HCT116 (cell line): ENCODE measurements at places on chromosomes 16 and 17. TPM values are rescaled to one million over a fixed set of nuclear protein-coding genes. Genes with fewer than 3 reads are reported as not detected.
A peak's percentile ranks its signal among the peaks of the same experiment; 100 is the strongest.

DNA sequence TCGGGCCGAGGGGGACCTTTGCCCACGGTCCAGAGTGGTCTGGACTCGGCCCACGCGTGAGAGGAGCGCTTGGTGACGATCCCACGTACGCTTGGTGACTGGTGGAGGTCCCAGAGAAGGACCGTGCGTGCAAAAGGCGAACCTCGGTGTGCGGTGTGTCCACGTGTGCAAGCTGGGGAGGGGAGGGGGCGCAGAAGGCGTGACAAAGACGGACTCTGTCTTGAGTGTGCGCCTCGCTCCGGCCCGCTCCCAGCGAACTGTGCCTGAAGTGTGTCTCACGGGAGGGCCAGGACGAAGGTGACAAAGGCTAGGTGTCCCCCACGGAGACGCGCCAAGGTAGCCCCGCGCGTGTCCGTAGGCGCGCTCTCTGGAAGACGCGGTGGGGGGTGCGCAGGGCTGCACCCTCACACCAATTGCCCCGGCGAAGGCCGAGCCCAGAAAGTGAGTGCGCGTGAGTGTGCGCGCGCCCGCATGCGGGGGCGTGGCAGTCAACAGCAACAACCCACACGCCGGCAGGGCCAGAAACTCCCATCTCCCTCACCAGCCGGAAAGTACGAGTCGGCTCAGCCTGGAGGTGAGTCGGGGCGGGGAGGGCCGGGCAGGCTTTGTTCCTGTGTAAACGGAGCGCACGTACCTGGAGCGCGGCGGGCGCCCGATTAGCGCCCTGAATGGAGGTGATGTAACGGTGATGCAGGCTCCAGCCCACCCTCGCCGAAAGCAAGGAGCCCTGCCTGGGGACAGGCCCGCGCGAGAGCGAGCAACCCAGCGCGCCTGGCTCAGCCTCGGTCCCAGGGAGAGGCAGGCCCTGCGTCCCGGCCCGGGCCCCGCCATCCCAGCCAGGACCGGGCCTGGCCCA is at the start of gene GPRC5C:
Gene GPRC5C (plus strand): TSS at position 521 of the 856 bp plus-strand sequence. CDS start 7,689 bp downstream, outside the sequence.
- H3K4me1 ChIP-seq, result peaks cover 35% of the 10 kb centered on the region
- DNase-seq, result peak; percentile 66
- peak within 1 kb of the TSS; percentile 89 for H3K27ac ChIP-seq
- no peaks in the 10 kb centered on the region for H3K36me3 ChIP-seq

DNA sequence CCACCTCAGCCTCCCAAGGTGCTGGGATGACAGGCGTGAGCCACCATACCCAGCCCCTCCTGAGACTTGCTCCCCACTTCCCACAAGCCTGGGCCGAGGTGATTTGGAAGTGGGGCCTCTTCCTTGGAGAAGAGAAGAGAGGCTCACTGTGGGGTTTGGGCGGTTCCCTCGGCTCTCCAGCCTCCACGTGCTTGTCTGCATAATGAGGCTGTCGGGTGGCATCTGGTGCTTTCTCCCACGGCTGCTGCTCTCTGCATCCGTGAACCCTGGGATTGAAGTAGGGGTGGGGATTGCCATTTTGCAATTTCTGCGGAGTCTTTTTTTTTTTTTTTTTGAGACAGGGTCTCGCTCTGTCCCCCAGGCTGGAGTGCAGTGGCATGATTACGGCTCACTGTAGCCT is 101.4 kb downstream of the RAP1GAP2 start:
- no peaks in the 10 kb centered on the region for H3K36me3 ChIP-seq
- no peak overlapping the region for H3K27ac ChIP-seq
- H3K4me1 ChIP-seq, result peaks cover 24% of the 10 kb centered on the region

- peaks cover 49% of the 10 kb centered on the region for H3K27me3 ChIP-seq
- no peaks in the 10 kb centered on the region for H3K4me1 ChIP-seq
- no peak for DNase-seq
Measured at GRCh38 chr16:66293932-66294331, 72.6 kb upstream of the CDH5 start.

- no peak overlapping the region for H3K27ac ChIP-seq
- H3K27me3 ChIP-seq, result peaks cover 25% of the 10 kb centered on the region; the same call in 1 of the 2 replicates
- DNase-seq, result peak; percentile 45
- H3K4me3 ChIP-seq, result no peak overlapping the region
- no peaks in the 10 kb centered on the region for H3K36me3 ChIP-seq
Measured at GRCh38 chr17:48153691-48154358, 46.3 kb downstream of the SNX11 start.

- H3K36me3 ChIP-seq, result peaks cover 5% of the 10 kb centered on the region; the same call in 1 of the 2 replicates
- peak overlapping the region; percentile 27; the same call in 1 of the 2 replicates for H3K27ac ChIP-seq
- H3K4me1 ChIP-seq, result peaks cover 47% of the 10 kb centered on the region
Measured at GRCh38 chr16:57795431-57795878, 6.8 kb downstream of the KIFC3 start.

CPPED1 gene
- total RNA-seq, result 8.1 TPM

TEKT1 gene
- total RNA-seq, result not detected

GRCh38 chr17:48634493-48635208 is 8.5 kb upstream of the HOXB9 start:
- no peaks in the 10 kb centered on the region for H3K27me3 ChIP-seq
- H3K36me3 ChIP-seq, result peaks cover 26% of the 10 kb centered on the region; the same call in 1 of the 2 replicates
- H3K4me1 ChIP-seq, result peaks cover 7% of the 10 kb centered on the region
- no peak overlapping the region for H3K27ac ChIP-seq

DNA sequence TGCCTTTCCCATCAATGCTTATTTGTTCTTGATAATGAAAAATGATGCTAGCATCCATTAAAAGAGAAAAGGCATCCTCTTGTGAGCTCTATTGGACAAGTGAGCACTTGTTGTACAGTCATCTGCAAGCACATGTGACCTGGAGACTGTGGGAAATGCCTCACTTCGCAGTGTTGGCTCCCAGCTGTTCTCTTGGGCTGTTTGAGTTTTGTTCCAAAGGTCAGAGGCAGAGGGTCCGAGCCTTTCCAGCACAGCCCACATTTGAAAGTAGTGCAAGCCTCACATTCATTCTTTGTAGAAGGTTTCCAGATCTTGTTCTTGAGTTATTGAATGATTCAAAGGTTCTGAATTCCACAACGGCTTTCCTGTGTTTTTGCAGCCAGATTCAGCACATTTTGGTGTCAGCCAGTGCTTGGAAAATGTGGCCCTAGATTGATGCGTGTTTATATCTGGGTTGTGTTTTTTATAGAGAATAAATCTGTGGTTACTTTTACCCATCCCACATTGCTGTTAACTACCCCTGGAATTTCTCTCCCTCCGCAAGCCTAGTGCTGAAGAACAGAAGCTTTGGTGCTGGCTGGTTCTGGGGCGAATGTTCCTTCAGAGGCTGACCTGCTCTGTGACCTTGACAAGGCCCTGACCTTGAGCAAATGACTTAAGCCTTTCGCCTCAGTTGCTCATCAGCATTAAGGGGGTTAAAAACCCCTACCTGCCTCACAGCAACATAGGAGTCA is 49.8 kb downstream of the CDH1 start:
- peaks cover 10% of the 10 kb centered on the region for H3K4me1 ChIP-seq
- no peaks in the 10 kb centered on the region for H3K36me3 ChIP-seq
- no peaks in the 10 kb centered on the region for H3K27me3 ChIP-seq
- DNase-seq, result no peak
- H3K4me3 ChIP-seq, result no peak overlapping the region

DNA sequence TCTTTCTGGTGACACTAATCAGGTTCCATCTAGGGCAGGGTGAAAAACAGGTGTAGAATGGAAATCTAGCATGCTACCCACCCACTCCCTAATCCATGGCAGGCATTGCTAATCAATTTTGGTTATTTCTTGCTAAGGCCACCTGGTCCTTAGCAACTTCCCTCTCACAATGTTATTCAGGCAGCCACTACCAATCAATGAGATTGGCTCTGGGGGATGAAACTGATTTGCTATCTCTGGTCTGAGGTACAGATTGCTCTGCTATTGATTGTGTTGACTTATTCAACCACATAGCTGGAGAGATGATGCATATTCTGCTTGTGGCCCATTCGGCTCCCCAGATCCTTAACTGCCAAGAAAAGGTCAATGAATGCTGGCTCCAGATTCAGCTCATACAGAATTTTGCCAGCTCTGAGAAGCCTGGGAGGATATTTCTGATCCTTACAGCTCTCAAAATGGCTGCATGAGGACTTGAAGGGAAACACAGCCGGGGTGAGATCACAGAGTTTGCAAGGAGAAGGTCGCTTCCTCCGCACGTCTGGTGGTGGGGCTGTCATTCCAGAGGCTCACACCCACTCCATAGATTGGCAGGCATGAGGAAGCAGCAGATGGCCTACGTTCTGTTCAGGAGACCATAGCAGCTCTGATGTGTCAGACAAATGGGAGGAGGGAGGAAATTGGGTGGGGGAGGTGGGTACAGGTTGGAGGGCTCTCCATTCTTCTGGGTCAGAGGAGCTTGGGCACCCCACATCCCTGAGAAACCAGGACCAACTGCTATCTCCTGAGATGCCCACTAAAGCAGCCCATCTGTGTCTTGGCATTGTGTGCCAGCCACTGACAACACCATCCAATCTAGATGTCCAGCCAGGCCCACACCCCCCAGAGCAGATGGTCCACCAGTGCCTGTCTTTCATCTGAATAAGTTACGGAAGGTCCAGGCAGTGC is 22.3 kb downstream of the SEZ6 start:
- no peak overlapping the region for H3K27ac ChIP-seq
- DNase-seq, result no peak
- H3K4me1 ChIP-seq, result no peaks in the 10 kb centered on the region
- no peak overlapping the region for H3K4me3 ChIP-seq

COX6A2 gene
- not detected for total RNA-seq

- no peak overlapping the region for H3K4me3 ChIP-seq
- H3K27ac ChIP-seq, result no peak overlapping the region
- no peak for DNase-seq
- no peaks in the 10 kb centered on the region for H3K27me3 ChIP-seq
- peaks cover 20% of the 10 kb centered on the region for H3K4me1 ChIP-seq
Measured at GRCh38 chr16:56980792-56981724, 8.3 kb upstream of the NLRC5 start.

DNA sequence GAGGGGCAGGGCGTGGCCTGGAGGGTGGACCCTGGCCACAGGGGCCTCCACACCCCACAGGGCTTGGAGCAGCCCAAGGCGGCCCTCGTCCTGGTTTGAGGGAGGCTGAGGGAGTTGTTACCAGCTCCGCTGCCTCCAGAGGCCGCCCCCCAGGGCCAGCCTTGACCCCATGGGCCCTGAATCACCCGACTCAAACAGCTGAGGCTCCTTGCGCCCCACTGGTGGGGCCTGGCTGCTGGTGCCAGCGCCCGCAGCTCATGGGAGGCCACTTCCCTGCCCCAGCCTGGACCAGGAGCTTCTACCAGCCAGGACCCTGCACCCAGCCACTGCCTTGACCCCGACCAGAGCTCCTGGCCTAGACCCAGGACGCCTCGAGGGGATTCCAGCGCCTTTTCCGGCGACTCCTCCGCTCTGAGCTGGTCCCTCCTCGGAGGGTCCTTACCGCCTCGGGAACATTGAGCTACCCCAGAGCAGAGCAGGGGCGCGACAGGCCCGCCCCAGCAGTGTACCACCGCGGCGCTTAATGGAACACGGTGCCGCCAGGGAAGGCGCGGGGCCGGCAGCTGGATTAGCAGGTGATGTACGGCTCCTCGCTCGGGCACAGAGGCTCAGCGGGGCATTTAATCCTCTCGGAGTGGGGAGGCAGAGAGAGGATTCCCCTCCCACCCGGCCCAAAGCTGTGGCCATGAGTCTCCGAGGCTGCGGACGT is 37.2 kb downstream of the GSE1 start:
- H3K4me1 ChIP-seq, result peaks cover 17% of the 10 kb centered on the region
- H3K27me3 ChIP-seq, result no peaks in the 10 kb centered on the region
- H3K4me3 ChIP-seq, result no peak overlapping the region
- DNase-seq, result no peak
- H3K36me3 ChIP-seq, result peaks cover 13% of the 10 kb centered on the region; the same call in 1 of the 2 replicates
- no peak overlapping the region for H3K27ac ChIP-seq

VMO1 gene
- 0.76 TPM for total RNA-seq

PRAC1 gene
- not detected for total RNA-seq

DNA sequence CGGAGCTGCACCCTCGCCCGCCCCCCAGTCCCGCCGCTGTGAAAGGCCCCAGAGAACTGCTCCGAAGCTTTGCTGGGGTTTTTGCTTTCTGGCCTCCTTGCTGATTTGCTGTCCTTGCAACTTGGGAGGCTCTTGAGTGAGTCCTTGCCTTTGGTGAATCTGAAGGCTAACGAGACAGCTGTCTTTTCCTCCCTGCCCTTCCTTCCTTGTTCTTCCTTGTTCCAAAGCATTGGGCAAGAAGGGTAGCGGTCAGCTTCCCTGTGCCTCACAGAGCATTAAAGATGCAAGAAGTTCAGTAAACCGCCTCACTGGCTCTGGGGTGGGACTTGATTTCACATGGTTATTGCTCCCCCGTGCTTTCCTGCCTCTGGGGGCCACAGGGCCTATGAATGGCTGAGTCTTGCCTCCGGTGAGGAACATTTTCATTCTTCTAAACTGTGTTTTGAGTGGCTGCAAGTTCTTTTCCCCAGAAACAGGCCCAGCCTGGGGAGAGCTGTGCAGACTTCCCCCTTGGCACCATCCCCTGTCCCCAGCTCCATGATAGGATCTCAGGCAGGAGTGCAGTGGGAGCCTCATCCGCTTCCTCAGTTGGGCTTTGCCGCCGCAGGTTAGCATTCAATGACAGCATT is 1.4 kb downstream of the YPEL2 start:
- peak overlapping the region; percentile 61 for H3K4me3 ChIP-seq
- peaks cover 27% of the 10 kb centered on the region for H3K4me1 ChIP-seq
- no peak for DNase-seq
- H3K36me3 ChIP-seq, result no peaks in the 10 kb centered on the region
- H3K27me3 ChIP-seq, result peaks cover 26% of the 10 kb centered on the region

HBA1 gene
- total RNA-seq, result 4.9 TPM

WFIKKN1 gene
- 0.47 TPM for total RNA-seq

- no peaks in the 10 kb centered on the region for H3K4me1 ChIP-seq
- no peak overlapping the region for H3K27ac ChIP-seq
- H3K27me3 ChIP-seq, result no peaks in the 10 kb centered on the region
- H3K4me3 ChIP-seq, result no peak overlapping the region
Measured at GRCh38 chr17:70208825-70209555, 39.7 kb downstream of the KCNJ2 start.

DNA sequence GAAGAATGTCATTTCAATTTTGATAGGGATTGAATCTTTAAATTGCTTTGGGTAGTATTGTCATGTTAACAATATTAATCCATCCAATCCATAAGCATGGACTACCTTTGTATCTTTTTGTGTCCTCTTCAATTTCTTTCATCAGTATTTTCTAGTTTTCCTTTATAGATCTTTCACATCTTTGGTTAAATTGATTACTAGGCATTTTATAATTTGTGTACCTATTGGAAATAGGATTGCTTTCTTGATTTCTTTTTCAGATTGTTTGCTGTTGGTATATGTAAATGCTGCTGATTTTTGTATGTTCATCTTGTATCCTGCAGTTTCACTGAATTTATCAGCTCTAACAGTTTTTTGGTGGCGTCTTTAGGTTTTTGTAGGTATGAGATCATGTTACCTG is 24.1 kb upstream of the BCAS3 start:
- H3K4me1 ChIP-seq, result no peaks in the 10 kb centered on the region
- no peaks in the 10 kb centered on the region for H3K27me3 ChIP-seq
- no peak for DNase-seq
- no peak overlapping the region for H3K27ac ChIP-seq
- no peak overlapping the region for H3K4me3 ChIP-seq

DNA sequence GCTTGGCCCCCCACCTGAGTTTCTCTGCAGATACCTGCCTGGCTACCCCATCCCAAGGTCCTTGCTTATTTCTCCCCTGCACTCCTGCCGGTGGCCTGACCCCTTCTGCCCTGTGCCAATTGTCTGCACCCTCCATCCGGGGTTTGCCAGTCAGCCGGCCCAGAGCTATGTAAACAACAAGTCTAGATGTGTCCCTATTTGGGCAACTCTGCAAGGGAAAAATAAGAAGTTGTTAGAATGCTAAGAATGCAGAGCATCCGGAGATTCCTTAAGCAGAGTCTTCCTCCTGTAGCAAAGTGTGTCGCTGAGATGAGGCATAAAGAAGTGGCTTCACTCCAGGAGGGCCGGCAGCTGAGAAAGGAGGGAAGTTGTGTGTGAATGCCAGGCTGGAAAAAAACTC is 46.6 kb downstream of the RGS9 start:
- H3K36me3 ChIP-seq, result no peaks in the 10 kb centered on the region
- no peak overlapping the region for H3K4me3 ChIP-seq
- H3K4me1 ChIP-seq, result no peaks in the 10 kb centered on the region
- 0 out of 2 replicates have a peak, but pooled peaks cover 16% of the 10 kb centered on the region for H3K27me3 ChIP-seq
